ENCODE measurements at places on chromosomes 7 and 10. TPM values are rescaled to one million over a fixed set of nuclear protein-coding genes. Genes with fewer than 3 reads are reported as not detected.

Gene ZNF117
- 4.3 TPM for total RNA-seq

- no peak overlapping the region for H3K4me3 ChIP-seq
- DNase-seq = no peak
- no peaks in the 10 kb centered on the region for H3K27me3 ChIP-seq
- no peaks in the 10 kb centered on the region for H3K4me1 ChIP-seq
Measured at GRCh38 chr7:137328373-137329120, 15.0 kb downstream of the PTN start.

Gene TRPV5
- total RNA-seq = not detected

GRCh38 chr7:139646566-139646965 lies 123.1 kb downstream of the CLEC2L start:
- H3K27me3 ChIP-seq = no peaks in the 10 kb centered on the region
- H3K36me3 ChIP-seq = no peaks in the 10 kb centered on the region
- H3K4me3 ChIP-seq = no peak overlapping the region
- no peak overlapping the region for H3K27ac ChIP-seq
- DNase-seq = no peak
- H3K4me1 ChIP-seq = peaks cover 43% of the 10 kb centered on the region

Gene PEX1
- total RNA-seq = 15.0 TPM

Gene PRR15
- total RNA-seq = not detected

Measured in activated CD4-positive, alpha-beta memory T cell treated with anti-CD3 and anti-CD28 coated beads, Interleukin-2, amount 10 ng/mL, durations not matched to agents 7 days and 5 days (primary cell).